HCT116 (cell line): ENCODE measurements at places on chromosomes 13 and 19. TPM values are rescaled to one million over a fixed set of nuclear protein-coding genes. Genes with fewer than 3 reads are reported as not detected.

DNA sequence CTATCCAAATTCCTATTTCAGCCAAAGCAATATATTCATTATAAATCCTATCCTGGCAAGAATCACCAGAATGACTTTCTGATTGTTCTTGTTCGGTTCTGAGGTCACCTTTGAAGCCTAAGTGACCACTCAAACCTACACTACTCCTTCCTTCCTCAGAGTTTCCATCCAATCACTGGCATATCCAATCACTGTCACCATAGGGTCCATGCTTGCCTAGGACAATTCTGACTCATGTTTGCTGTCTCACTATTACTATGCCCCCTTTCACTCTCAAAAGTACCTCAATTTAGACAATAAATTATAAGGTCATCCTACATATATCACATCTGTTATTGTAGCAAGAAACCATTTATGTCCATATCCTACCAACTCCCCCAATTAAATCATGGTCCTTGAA lies 58.9 kb downstream of the UBL3 start:
- no peak for DNase-seq

CYSLTR2 gene
- total RNA-seq, result not detected

- no peak for DNase-seq
Observed at GRCh38 chr13:58300974-58301681, 669.6 kb downstream of the PCDH17 start.

ATP4A gene
- 0.27 TPM for total RNA-seq

- DNase-seq, result no peak
Observed at GRCh38 chr19:29812881-29813275, 1.1 kb downstream of the CCNE1 start.
